Naive thymus-derived CD8-positive, alpha-beta T cell (primary cell): ENCODE measurements at places on chromosomes 11 and 22.
A peak's percentile ranks its signal among the peaks of the same experiment; 100 is the strongest.

- no peak for DNase-seq
These were observed 1.2 kb downstream of the KBTBD4 start for GRCh38 chr11:47577460-47578041.

- DNase-seq: no peak
These were observed 40.5 kb downstream of the SREBF2 start for GRCh38 chr22:41873391-41873790.

GRCh38 chr22:30047364-30047738 lies 32.9 kb upstream of the HORMAD2 start:
- DNase-seq: no peak

GRCh38 chr22:49748514-49748913 lies 79.2 kb downstream of the BRD1 start:
- DNase-seq: no peak

DNA sequence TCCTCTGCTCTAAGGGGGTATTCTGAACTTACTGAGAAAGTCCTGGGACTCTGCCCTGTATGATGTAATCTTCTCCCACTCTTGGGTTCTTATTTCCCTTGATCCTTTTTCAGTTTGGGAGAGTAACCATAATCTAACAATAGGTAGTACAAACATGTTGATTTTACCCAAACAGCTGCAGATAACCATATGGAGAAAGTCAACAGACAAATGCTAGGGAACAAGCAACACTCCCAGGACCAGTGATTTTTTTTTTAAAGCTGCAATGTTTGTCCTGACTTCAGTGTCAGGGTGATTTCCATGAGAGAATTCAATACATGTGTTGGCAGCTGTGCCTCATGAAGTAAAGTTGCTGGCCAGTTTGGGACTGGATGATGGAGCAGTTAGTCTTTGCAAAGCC lies 156.5 kb downstream of the FCHSD2 start:
- no peak for DNase-seq

GRCh38 chr11:75475767-75476650 lies 43.0 kb upstream of the KLHL35 start:
- no peak for DNase-seq

DNA sequence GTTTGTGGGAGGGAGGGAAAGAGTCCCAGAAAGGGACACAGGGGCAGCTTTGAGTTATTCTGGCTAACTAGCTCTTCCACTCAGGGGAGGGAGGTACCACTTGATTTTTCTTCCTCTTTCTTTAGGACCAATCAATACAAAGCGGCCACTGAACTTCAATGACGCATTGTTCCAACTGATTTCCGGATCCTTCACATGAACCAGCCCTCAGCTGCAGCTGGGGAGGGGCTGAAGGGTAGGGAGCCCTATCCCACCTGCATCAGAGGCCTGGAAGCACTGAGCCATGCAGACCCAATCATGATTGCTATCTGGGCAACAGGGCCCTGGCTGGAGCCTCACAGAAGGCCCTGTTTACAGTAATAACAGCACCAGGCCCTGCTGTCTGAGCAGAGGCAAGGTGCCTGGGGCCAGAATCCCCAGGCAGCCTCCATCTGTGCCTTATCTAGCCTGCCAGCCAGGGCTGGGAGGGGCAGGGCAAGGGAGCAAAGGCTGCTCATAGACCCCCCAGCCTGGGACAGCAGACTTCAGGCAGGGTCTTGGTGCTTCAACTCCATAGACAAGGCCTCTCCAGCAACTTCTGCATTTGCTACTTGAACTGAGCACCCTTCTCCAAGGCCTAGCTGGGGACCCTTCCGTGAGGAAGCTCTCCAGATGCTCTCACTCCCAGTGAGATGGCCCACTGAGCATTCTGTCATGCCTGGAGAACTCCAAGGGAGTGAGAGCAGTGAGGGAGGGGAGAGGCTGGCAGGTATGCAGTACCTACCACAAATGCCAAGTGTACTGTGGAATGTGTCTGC lies 22.5 kb downstream of the CLPB start:
- DNase-seq: no peak

DNA sequence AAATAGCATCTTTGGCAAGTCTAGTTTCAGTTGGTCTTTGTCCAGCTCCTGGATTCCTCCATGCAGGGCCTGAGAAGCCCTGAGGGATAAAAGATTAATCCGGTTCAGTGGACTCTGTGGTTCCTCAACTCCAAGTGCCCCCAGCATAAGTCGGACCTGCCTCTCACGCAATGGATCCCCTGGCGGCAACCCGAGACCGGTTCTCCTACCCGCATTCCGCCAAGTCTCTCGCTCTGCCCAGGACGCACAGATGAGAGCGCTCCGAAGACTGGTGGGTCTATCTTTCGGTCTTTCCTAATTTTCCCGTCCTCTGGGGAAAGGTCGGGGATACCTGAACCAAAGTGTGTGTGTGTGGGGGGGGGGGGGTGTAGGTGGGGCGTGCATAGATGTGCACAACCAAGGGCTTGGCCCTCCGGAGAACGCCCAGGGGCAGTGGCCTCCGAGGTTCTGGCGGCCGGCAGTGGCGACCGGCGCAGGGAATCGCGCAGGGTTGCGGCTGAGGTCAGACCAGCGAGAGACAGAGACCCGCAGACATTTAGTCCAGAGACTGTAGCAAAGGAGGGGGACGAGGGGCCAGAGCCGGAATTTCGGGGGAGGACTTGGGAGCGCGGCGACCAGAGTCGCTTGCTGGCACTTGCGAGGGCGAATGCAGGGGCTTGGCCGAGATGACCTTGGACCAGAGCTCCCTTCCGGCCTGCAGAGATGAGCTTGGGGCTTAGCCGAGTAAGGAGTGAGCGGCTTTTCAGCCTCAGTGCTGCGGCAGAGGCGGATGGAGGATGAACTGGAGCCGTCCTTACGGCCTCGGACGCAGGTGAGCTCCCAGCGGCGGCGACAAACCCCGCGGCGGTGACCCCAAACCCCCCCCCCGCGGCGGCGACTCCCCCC lies 712 bp upstream of the SLC2A11 start:
- no peak for DNase-seq

DNA sequence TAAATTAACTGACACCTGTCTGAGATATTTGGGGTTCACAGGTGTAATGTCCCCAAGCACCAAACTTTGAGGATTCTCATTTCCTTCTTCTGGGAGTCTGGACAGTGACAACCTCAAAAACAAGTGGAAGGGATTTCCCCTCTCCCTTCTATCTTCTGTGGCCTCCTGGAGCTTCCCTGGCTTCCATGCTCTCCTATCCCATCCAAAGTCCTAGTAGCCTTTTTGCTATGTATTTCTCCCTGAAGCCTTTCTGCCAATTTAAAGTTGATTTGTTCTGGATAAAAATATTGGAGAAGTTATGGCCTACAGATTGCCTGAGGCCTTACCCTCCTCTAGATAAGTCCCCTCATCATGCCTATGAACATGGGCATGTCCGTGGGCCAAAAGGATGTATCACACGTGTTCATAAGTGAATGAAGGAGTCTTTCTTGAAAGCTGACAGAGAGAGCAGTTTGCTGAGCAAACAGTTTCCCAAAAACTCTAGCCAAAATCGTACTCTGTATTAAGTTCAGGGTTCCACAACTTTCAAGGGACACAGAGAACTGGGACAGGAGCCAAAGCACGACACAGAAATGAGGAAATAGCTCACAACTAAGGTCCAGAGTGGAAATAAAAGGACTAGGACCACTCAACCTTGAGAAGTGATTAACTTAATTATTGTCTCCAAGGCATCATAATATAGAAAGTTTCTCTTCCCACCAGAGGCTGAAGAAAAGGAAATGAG lies 6.7 kb downstream of the HEPACAM start:
- DNase-seq: no peak

DNA sequence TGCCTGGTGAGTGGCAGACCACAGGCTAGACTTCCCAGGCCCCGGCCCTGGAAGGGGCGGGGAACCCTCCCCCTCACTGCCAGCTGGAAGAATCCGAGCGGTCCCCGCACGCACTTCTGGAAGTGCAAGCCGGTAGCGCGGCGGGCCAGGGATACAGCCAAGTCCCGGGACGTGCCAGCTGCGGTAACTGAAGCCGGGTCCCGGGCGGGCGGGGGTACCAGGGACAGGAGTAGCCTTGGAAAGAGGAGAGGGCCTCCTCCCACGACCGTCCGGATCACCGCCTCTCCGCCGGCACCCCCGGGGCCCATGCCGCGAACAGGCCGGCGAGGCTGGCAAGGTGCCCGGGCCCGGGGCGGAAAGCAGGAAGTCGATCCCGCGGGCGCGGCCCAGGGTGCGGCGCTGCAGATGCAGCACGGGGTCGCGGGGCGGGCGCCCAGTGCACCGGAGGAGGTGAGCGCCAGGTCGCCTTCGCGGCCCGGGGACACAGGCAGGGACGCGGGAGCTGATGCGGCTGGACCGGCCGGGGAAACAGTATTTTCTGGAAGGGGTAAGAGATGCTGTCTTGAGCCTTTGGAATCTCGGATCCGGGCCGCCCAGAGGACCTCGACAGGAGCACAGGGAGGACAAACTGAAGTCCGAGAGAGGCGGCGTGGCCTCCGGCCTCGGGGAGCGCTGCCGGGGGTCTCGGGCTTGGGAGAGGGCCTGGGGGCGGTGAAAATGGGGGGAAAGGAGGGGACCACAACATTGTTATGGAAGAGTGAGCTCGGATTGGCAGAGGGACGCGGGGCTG lies 783 bp upstream of the SLC35C1 start:
- DNase-seq: peak; percentile 61

DNA sequence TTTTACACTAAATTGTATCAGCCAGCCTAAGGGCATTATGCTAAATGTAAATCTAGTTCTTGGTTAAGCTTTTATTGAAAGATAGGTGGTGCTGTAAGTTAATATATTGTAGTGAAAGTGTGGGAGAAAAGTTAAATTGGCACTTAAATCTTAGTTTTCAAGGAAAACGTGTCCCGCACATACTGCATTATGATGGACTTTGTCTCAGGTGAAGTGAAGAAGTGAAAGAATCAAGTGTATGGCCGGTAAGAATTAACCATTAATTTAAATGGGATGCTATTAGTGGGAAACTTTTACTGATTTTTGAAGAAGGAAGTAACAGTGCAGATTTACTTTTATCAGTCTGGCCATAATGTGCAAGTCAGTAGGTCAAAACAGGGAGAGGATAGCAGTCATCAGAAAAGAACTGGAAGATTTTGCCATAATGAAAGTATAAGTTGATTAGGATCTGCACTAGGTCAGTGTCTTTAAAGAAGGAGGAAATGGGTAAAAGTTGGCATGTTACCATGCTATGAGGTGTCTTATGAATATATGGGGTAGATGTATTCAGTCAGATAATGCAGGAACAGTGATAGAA lies 81.6 kb downstream of the PDHX start:
- no peak for DNase-seq

DNA sequence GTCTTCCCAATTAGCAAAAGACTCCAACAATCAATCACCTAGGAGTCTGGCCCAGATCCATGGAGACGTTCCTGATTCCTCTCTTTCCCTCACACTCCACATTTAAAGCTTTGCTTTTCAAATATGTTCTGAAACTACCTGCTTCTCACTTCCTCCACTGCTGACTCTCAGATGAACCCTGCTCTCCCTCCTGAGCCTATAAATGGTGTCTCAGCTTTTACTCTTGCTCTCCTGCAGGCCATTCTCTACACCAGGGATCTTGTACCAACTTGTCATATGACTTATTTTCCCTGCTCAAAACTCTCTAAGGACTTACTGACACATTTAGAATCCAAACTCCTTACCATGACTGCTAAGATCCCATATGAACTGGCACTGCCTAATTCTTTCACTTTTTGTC lies 138.4 kb upstream of the DDI1 start:
- no peak for DNase-seq

GRCh38 chr22:24437741-24438328 lies 10.4 kb downstream of the ADORA2A start:
- DNase-seq: no peak

- no peak for DNase-seq
These were observed 12.7 kb downstream of the MRPL23 start for GRCh38 chr11:1959786-1960185.

DNA sequence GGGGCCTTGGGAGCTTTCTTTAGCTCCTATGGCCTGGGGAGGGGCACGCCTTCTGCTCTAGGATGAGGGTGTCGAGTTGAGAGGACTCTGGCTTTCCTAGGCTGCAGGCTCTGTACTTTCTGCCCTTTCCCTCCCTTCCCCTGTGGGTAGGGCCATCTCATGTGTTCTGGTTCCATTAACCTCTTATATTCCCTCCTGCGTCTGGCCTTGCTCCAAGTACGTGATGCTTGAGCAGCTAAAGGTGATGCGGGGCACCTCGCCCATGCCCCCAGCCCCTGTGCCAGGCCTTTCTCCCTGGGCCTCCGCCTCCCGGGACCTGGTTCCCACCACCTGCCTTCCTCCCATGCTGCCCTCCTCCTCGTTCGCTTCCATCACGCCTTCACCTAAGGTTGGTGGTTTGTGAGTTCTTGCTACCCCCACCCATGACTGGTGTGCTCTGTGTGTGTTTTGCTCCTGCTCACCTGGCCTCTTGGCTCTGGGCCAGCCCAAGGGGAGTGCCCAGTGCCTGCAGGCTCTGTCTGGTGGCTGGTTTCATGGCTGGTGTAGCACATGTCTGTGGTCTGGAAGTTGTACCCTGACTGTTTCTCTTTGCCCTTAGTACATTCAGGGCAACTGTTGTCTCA lies 34.1 kb downstream of the PHLDB1 start:
- DNase-seq: no peak

DNA sequence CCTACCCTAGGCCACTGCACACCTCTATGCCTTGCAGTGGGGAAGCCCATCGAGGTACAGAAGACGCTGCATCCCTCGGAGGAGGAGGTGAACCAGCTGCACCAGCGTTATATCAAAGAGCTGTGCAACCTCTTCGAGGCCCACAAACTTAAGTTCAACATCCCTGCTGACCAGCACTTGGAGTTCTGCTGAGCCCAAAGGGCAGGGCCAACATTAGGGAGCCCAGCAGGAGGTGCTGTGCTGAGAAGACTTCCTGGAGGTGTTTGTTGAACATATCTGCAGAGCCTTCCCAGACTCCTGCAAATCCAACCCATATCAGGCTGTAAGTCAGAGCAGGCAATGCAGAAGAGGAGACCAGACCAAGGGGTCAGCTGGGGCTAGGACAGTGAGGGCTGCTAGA lies 13.5 kb downstream of the MOGAT2 start:
- DNase-seq: no peak

DNA sequence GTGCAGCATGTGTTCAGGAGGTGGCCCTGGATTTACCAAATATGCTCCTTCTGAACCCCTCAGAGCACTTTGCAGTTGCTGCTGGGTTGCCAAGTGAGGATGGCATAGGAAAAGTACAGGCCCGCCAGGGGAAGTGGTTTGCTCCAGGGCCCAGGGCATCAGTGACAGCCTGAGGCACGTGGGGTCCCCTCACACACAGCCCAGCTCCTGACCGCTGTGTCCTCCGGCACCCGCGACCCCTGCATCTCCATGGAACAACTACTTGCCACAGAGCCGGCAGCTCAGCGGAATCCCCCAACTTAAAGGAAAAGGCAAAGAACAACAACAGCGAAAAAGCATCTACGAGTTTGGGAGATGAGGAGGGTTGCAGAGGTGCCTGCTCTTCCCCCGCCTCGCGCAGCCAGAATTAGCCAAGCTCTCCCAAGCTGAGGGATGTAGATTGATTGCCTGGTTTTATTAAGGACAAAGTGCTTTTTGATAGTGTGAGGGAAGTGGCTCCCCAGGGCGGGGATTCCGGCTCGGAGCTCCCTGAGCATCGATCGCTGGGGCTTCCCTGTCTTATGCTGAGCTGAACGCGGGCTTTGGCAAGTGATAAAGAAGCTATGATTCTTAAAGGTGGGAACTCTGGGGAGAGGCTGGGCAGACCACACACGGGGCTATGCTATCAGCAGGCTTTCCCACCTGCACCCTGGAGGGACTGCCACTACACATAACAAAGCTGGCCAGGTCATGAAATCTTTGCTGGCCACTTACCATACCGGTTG lies 174.5 kb downstream of the CEP164 start:
- no peak for DNase-seq

GRCh38 chr11:46484101-46484500 lies 92.5 kb upstream of the CHRM4 start:
- DNase-seq: no peak

- no peak for DNase-seq
These were observed 6.6 kb downstream of the SMARCB1 start for GRCh38 chr22:23793326-23793725.

GRCh38 chr11:102485095-102485722 lies 32.6 kb upstream of the TMEM123 start:
- no peak for DNase-seq
